ENCODE measurements at places on chromosomes 7 and 10.

- no peak for DNase-seq
These were observed 150.0 kb upstream of the FZD1 start for GRCh38 chr7:91114232-91114631.

DNA sequence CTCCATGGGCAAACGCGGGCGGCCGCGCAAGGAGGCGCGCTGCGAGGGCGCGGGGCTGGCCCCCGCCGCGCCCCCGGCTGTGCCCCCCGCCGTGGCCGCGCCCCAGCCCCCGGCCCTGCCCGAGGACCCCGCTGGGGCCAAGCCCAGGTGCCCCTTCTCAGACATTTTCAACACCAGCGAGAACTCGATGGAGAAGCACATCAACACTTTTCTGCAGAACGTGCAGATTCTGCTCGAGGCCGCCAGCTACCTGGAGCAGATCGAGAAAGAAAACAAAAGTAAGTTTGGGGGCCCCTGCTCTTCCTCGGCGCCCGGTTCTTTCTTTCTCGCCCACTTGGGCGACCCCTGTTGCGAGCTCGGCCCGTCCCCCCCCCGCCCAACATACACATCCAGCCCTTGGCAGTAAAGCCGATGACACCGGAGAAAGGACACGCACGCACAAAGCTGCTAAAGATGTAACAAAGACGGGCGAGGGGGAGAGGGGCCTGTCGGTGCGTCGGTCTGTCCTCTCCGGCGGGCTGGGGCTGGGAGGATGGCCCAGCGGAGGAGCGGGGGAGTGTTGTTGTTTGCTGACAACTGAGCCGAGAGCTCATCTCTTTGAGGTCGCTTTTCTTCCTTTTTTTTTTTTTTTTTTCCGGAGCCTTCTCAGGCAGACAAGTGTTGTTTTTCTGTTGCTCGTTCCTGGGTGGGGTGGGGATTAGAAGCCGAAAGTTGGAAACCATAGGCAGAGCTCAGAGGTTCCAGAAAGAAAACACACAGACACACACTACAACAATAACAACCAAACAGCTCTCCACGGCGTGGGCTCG is 604 bp downstream of the MXI1 start:
- no peak for DNase-seq

- no peak for DNase-seq
These were observed 14.1 kb upstream of the SUN1 start for GRCh38 chr7:818031-818699.

DNA sequence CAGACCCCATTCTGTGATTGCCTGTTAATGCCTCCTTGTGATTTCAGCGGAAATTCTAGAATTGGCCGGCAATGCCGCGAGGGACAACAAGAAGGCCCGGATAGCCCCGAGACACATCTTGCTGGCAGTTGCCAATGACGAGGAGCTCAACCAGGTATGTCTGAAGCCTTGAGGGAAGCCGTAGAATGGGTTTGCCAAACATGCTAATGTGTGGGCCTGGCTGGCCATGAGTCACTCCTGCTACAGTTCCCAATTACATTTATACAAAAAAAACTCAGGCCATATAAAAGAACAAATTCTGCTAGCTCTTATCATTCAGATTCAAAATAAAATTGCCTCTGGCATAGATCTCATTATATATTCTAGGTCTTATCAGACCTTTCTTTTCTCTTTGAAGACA is 37.4 kb downstream of the MACROH2A2 start:
- no peak for DNase-seq

Data from stimulated activated CD8-positive, alpha-beta memory T cell treated with anti-CD3 and anti-CD28 coated beads, Interleukin-2, amount 100 ng/mL, for 1 hour (primary cell).